ENCODE measurements at places on chromosomes 16 and 17. TPM values are rescaled to one million over a fixed set of nuclear protein-coding genes. Genes with fewer than 3 reads are reported as not detected.

DNA sequence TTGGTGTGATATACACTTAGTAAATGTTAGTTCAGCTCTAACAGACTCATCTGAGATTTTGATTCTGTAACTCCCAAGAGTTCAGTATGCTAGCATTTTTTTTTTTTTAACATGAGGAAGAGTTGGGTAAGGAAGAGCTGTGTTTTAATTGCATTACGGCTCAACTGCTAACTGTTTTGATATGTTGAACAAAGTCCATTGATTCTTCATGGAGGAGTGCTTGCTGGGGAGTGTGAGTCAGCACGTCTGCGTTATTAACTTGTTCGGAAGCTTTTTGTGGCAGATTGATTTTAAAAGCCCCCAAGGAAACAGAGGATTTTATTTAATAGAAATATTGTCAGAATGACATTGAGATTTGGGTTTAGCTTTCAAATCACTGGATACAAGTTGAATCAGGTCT is 45.8 kb downstream of the PITPNC1 start:
- no peak for DNase-seq

DNA sequence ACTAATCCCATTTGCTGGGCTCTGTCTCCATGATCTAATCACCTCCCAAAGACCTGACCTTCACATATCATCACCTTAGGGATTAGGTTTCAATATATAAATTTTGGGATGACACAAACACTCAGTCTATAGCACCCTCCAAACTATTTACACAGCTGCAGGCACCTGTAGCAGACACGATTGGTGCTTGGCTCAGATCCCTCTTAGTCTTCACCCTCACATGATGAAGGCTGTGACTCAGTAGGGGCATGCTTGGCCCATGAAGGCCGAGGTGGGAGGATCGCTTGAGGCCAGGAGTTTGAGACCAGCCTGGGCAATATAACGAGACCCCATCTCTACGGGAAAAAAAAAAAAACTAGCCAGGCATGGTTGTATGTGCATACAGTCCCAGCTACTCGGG is 73.5 kb downstream of the HS3ST2 start:
- no peak for DNase-seq

- DNase-seq = no peak
Measured at GRCh38 chr17:9628509-9628908, 16.8 kb upstream of the USP43 start.

- no peak for DNase-seq
Measured at GRCh38 chr17:9406046-9406606, 169.5 kb downstream of the STX8 start.

- no peak for DNase-seq
Measured at GRCh38 chr17:55668312-55668920, 54.2 kb downstream of the TMEM100 start.

SNTB2 gene
- total RNA-seq = 13.0 TPM

TLCD1 gene
- total RNA-seq = 2.4 TPM

GAN gene
- 13.3 TPM for total RNA-seq

GRCh38 chr16:76985392-76986045 is 205.5 kb upstream of the MON1B start:
- no peak for DNase-seq

RTN4RL1 gene
- 0.32 TPM for total RNA-seq

TBC1D3C gene
- total RNA-seq = not detected

- DNase-seq = no peak
Measured at GRCh38 chr17:49971848-49972485, 3.0 kb downstream of the DLX4 start.

DNA sequence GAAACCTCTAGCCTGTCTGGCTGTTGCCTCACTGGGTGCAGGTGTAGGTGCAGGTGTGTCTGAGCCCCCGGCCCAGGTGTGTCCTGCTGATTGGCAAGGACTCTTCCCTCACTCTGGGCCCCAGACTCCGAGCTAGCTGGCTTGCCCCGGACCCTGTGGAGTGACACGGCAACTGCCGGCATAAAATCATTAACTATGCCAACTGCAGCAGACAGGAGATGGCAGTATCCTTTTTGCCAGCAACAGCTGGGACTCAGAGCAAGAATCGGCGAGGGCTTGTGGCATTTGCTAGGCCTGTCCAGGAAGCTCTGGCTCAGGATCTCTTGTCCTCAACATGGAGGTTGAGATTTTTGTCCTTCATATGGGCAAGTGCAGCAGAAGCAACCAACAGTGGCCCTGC is 20.8 kb downstream of the CIAPIN1 start:
- no peak for DNase-seq

DNA sequence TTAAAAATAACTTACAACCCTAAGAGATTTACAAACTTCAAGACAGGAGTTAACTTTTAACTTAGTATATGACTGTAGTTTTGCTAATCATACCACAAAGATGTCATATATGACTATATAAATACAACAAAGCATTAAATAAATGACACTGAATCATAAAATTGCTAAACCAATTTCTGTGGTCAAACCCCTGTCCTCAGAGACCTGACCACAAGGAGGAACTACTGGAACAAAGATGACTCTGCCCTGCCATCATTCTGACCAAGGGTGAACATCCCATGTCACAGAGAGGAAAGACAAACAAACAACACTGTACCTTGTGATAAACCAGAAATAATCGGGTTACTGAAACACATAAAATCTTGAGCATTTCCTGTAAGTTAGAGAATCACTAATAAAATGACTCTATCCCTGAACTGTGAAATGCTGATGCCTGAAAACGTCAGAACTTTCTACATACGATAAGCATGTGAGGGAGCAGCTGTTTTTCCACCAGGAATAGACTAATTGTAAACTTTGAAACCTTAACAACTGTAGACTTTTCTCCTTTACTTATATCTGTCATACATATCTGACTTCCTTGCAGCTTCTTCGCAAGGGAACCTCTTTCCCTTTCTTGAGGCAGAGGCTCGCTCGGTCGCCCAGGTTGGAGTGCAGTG is 47.9 kb downstream of the WDR59 start:
- no peak for DNase-seq

CDH13 gene
- total RNA-seq = 108 TPM

COTL1 gene
- 11.0 TPM for total RNA-seq

DNA sequence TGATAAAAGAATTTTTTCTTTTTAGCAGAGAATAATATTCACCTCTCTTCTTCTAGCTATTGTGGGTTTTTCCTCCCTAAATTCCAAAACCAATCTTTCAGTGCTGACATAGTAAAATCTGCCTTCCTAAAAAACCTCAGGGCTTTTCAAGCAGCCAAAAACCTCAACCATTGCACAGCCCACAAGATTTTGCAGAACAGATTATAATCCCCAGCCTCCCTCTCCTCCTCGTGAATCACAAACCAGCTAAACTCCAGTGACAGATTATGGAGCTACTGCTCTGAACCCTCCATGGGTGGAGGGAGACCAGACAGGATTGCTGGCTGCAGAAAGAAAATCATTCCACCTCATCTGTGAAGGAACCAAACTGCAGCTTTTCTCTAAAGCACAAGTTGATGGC is 341.6 kb downstream of the SOX9 start:
- no peak for DNase-seq

DNA sequence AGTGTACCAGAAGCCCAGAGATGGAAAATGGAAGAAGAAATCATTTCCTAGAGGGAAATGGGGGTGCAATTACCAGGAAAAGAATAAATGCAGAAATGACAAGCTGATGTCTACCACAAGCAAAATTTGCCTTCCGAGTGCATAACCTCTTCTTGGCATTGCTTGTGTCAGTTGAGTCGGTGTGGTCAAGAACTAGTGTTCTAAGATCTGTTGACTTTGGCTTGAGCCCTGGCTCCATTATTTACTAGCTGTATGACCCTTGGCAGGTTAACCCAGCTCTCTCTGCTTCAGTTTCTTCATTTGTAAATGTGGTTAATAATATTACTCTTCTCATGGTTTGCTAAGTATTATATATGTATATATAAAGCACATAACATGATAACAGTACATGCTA is 273.0 kb upstream of the IRX5 start:
- no peak for DNase-seq

Data from cardiac septum (tissue), 1 donor.